A549 (cell line): ENCODE measurements at places on chromosomes 13 and 19. TPM values are rescaled to one million over a fixed set of nuclear protein-coding genes. Genes with fewer than 3 reads are reported as not detected.
A peak's percentile ranks its signal among the peaks of the same experiment; 100 is the strongest.

Gene UBE2S
- polyA plus RNA-seq = 267 to 300 TPM (median 295 TPM) in 3 replicates

GRCh38 chr13:25232937-25233515 is 54.3 kb downstream of the MTMR6 start:
- DNase-seq = peak; percentile 13

DNA sequence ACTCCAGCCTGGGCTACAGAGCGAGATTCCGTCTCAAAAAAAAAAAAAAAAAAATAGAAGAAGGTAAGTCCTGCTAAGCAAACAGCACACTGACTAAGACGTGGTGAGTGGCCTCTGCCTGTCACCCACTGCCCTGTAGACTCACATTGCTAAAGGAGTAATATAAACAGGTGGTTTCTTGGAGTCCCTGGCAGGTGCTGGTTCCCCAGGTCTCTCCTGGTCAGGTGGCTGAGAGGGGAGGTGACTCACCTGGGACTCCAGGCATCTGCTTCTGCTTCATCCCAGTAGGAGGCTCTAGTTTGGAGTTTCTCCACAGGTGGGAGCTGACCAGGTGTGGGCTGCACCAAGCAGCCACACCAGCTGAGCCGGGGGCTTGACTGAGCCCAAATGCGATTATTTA is at the start of gene OR10H1:
Gene OR10H1, minus strand, starts transcription at position 359 of the 400 bp plus-strand sequence. CDS start 7,627 bp downstream, outside the sequence.
- no peak for DNase-seq

DNA sequence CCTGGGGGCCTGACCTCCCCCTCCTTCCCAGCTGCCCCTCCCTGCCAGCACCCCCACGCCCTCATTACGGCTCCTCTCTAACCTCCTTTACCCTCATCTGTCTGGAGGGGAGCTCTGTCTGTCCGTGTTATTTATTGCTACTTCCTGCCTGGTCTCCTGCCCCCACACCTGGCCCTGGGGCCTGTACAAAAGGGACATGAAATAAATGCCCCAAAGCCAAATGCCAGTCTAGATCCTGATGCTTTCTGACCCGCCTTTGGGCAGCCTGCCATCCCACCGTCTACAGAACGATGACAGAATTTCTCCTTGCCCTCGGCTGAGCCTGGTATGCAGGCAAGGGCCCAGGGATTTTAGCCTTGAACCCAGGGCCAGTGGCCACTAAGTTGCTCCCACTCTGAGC is 15.4 kb upstream of the CD22 start:
- no peak for DNase-seq

- no peak for DNase-seq
Measured at GRCh38 chr13:90185734-90186133, 1161.8 kb upstream of the MIR17HG start.

GRCh38 chr19:37594982-37595382 is 306 bp downstream of the ZNF540 start:
- peak; percentile 20 for DNase-seq

- no peak for DNase-seq
Measured at GRCh38 chr13:32252812-32253438, 62.2 kb downstream of the ZAR1L start.

DNA sequence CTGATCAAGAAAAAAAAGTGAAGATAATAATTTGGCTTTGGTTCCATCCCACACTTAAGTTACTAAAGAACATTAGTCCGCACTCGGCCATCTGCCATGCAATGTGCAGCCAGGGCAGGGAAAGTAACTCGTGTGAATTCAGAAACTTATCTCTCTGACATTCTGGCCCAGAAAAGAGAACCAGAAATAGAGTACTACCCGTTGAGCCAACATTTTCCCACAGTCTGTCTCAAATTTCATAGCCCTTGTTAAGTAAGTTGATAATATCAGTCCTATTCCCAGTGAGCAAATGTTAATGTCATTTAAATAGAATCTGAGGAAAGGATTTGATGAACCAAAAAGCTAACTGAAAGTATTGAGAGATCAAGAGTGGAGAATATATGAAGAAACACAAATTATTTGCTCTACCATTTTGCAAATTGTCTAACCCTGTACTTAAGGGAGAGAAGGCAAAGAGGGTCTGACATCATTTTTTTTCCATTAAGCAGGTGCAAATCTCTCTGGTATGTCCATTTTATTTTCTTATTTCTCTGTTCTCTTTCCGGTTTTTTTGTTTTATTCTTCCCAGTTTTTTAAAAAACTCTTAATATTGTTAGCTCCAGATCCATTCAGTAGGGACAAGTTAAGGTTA is 156.3 kb downstream of the NDFIP2 start:
- no peak for DNase-seq

- no peak for DNase-seq
Measured at GRCh38 chr13:32175307-32175706, 139.9 kb downstream of the ZAR1L start.

- no peak for DNase-seq
Measured at GRCh38 chr19:47309608-47310007, at the start of gene C5AR1. Gene C5AR1, plus strand, starts transcription at chr19:47309861. Its CDS starts 35 bp downstream, at chr19:47309896.
